ENCODE measurements at places on chromosomes 13 and 19. TPM values are rescaled to one million over a fixed set of nuclear protein-coding genes. Genes with fewer than 3 reads are reported as not detected.

Gene TNFRSF19
- under 0.01 TPM for total RNA-seq

Gene CHST8
- 0.33 TPM for total RNA-seq

Gene TMEM59L
- 0.07 TPM for total RNA-seq

Gene FTL
- total RNA-seq, result 3,431 TPM

Gene PRR19
- 0.27 TPM for total RNA-seq

Gene B3GNT8
- 1.5 TPM for total RNA-seq

Gene SHISA2
- 0.73 TPM for total RNA-seq

Gene LILRB4
- not detected for total RNA-seq

Gene CILP2
- not detected for total RNA-seq

Gene TGDS
- total RNA-seq, result 12.5 TPM

Gene ZNF723
- total RNA-seq, result not detected
